ENCODE measurements at places on chromosomes 12 and 14. TPM values are rescaled to one million over a fixed set of nuclear protein-coding genes. Genes with fewer than 3 reads are reported as not detected.

Gene OSGEP
- 33.6 TPM for total RNA-seq

Gene FAIM2
- total RNA-seq = 0.99 TPM

Gene NAV3
- 43.8 TPM for total RNA-seq

Gene KRT76
- not detected for total RNA-seq

Gene FOXN4
- total RNA-seq = 0.10 TPM

Gene PEX5
- total RNA-seq = 26.1 TPM

Gene PXMP2
- total RNA-seq = 19.7 TPM

Gene REP15
- total RNA-seq = 0.79 TPM

Gene PDE3A
- 14.4 TPM for total RNA-seq

Gene LRTM2
- 0.20 TPM for total RNA-seq

Gene PIANP
- total RNA-seq = 0.10 TPM

Gene BCL2L14
- not detected for total RNA-seq

Gene OAS2
- total RNA-seq = 2.2 TPM

Gene EGLN3
- total RNA-seq = 32.5 TPM

Gene ALDH1L2
- 21.9 TPM for total RNA-seq

Gene TRHDE
- total RNA-seq = 12.1 TPM

Gene PELI2
- 22.5 TPM for total RNA-seq

Gene CLEC2A
- 18.5 TPM for total RNA-seq

Gene SLC38A2
- total RNA-seq = 366 TPM

Gene TTC6
- 0.10 TPM for total RNA-seq

Gene PLCZ1
- total RNA-seq = not detected

Gene PPP4R4
- total RNA-seq = 2.4 TPM

Gene TSFM
- 12.9 TPM for total RNA-seq

Gene SNW1
- 50.7 TPM for total RNA-seq

Gene KRT6C
- 3.5 TPM for total RNA-seq

Gene CDCA3
- total RNA-seq = 8.1 TPM

Gene GYS2
- not detected for total RNA-seq

Gene C12orf60
- total RNA-seq = 1.4 TPM

Gene OTX2
- total RNA-seq = not detected

Gene RNASE7
- total RNA-seq = 0.79 TPM

Gene FOXG1
- total RNA-seq = not detected

Gene TMEM63C
- 0.89 TPM for total RNA-seq

Gene WDR89
- 14.3 TPM for total RNA-seq

Gene RIMBP2
- total RNA-seq = 5.8 TPM

Gene TMTC1
- 21.9 TPM for total RNA-seq

Gene KRT6A
- total RNA-seq = 333 TPM

Gene PTCSC3
- not detected for total RNA-seq

Gene ANKRD52
- 11.0 TPM for total RNA-seq

Gene ADAM21
- total RNA-seq = 0.10 TPM

Gene CISTR
- not detected for total RNA-seq

Gene SVOP
- 0.30 TPM for total RNA-seq

Gene MIPOL1
- 17.3 TPM for total RNA-seq

Gene TEX52
- total RNA-seq = not detected

Gene TAMALIN
- total RNA-seq = 17.0 TPM

Gene TGM1
- total RNA-seq = 26.1 TPM

Gene DEPDC4
- 1.9 TPM for total RNA-seq

Gene GARIN6
- total RNA-seq = not detected

Gene DHRS2
- total RNA-seq = not detected

Gene P2RX7
- 4.2 TPM for total RNA-seq

Gene WSCD2
- total RNA-seq = 2.0 TPM

Gene AHSA1
- total RNA-seq = 63.4 TPM

Gene LLPH
- 4.0 TPM for total RNA-seq

Gene GLI1
- total RNA-seq = 7.2 TPM
